ENCODE measurements at places on chromosomes 11 and 22.
A peak's percentile ranks its signal among the peaks of the same experiment; 100 is the strongest.

DNA sequence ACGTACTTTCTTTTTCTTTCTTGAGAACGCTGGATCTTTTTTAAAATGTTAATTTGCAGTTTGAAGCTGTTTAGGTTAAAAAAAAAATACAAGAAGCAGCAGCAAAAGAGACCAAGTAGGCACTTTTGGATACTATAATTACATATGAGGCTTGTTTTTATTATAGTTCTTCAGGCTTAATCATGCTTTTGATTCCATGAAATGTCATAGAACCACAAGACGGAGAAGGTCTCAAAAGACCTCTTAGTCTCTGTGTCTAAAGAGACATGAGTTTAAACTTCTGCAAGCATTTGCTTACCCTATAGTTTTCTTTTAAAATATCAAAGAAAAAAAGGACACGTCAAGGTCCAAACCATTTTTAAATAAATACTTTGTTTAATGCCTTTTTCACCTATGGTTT is 18.8 kb upstream of the MMP20 start:
- no peak for DNase-seq

GRCh38 chr11:3796346-3796745 is 1.0 kb downstream of the NUP98 start:
- no peak for DNase-seq

- DNase-seq, result no peak
These were observed 27.5 kb downstream of the OSBPL5 start for GRCh38 chr11:3137486-3138177.

- DNase-seq, result no peak
These were observed 327 bp upstream of the MED17 start for GRCh38 chr11:93783765-93784144.

GRCh38 chr11:33891714-33892327 is at the start of gene LMO2:
Gene LMO2, minus strand, starts transcription at chr11:33892076. Its CDS starts 22,360 bp downstream, at chr11:33869716.
- DNase-seq, result no peak

DNA sequence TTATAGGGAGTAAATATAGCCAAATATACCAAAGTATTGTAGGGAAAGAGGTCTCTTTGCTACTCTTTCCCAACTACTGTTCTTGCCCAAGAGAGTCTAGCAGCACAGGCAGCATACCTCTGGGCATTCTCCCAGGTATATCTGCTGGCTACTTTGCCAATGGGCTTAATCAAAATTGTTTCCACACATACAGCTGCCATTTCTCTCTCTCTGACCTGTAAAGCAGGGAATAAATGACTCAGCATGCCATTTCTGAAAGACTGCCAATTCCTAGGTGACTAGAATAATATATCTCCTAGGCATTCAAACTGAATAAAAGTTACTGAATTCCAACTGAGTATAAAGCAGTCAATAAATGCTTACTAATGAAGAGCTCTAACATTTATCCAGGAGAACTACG is 44.6 kb downstream of the RDX start:
- peak; percentile 11 for DNase-seq

DNA sequence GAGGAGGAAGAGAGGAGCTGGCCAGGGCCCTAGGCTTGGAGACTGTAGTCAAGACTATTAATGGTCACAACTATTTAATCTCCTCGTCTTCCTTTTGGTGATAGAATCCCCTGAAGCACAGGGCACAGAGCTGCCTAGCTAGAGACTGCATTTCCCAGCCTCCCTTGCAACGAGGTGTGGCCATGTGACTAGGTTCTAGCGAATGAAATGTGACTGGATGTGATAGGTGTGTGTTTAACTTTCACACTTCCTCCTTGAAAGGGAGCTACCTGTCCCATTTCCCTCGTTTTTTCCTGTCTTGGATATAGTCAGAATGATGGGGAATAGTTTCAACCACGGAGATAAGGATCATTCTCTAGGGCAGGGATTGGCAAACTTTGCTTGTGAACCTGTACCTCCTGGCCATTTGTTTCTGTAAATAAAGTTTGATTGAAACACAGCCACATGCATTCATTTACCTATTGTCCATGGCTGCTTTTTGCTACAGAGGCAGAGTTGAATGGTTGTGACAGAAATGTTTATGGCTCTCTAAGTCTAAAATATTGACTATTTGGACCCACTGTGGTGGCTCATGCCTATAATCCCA is 313.5 kb downstream of the MIAT start:
- DNase-seq, result no peak

DNA sequence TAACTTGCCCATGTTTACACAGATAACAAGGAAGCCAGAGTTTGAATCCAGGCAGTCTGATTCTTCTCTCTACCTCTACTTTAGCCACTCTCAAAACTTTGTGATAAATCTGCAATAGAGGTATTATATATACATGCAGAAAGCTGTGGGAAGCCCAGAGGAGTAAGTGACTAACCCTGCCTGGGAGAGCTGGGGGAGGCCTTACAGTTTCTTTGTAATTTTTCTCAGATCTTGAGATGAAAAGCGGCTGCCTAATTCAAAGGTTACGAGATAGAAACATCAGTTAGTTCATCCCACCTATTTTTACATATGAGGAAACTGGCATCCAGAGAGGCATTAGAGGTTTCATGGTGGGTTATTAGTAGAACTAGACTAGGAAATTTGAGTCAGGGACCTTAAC is 4.9 kb downstream of the STIM1 start:
- DNase-seq, result no peak

- no peak for DNase-seq
These were observed 63.7 kb downstream of the DSCAML1 start for GRCh38 chr11:117733316-117733715.

GRCh38 chr11:116527180-116527991 is 245.4 kb downstream of the BUD13 start:
- no peak for DNase-seq

DNA sequence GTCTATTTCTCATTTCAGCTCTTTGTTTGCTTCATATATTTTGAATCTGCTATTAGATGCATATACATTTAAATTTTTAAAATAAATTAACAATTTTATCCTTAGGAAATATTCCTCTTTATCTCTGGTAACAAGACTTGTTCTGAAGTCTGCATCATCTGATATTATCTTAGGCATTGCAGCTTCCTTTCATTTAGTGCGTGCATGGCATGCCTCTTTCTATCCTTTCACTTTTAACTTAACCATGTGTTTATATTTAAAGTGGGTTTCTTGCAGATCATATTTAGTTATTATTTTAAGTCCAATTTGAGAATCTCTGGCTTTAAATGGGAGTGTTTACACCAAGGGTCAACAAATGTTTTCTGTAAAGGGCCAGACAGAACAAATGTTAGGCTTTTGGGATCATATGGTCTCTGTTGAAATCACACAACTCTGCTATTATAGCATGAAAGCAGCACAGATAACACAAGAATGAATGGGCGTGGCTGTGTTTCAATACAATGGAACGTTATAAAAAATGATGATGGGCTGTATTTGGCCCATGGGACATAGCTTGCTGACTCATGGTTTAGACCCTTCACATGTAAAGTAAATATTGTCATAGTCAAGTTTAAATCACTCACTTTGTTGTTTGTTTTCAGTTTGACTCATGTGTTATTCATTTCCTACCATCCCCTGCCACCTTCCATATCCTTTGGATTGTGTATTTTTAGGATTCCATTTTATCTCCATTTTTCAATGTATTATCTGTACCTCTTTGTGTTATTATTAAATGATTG is 83.9 kb upstream of the SNX19 start:
- peak; percentile 78 for DNase-seq

DNA sequence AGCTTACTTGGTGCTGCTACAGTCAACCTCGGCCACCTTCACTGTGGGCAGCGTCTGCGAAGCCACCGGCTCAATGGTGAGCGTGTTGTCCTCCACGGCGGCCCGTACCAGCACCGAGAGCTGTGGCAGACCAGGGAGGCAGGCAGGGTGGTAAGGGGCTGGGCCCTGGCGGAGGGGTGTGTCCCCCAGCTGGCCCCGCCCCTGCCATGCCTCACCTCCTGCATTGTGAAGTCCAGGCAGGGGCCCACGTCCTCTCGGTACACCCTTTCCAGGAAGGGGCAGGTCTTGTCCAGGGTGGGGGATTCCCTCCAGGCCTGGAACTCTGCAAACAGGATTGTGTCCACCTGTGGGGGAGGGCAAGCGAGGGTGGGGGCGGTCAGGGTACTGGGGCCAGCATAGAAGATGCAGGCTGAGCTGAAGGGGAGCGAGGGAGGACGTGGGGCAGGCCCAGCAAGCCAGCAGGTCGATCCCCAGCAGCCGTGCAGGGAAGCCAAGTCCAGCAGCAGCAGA is 12.8 kb downstream of the RAB3IL1 start:
- no peak for DNase-seq

DNA sequence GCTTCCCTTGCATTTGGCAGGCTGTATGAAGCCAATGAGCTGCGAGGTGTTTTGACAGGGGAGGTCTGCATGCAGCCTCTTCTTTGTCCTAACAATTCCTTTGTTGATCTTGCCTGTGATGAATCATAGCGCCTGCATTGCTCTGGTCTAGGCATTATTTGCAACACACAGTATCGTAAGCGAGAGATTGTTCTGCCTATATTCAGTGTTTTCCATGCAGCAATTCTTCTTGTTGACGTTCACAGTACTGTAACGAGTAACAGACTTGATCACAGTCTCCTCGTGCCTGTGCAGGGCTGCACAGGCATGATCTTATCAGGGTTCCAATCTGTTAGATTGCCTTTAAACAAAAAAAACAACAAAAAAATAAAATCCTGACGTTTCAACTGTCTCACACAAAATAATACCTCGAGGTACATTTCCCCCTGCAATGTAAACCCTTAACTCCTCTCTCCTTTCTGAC is 13.9 kb upstream of the ADSL start:
- DNase-seq, result no peak

- no peak for DNase-seq
These were observed 619.0 kb downstream of the OPCML start for GRCh38 chr11:132913295-132913694.

DNA sequence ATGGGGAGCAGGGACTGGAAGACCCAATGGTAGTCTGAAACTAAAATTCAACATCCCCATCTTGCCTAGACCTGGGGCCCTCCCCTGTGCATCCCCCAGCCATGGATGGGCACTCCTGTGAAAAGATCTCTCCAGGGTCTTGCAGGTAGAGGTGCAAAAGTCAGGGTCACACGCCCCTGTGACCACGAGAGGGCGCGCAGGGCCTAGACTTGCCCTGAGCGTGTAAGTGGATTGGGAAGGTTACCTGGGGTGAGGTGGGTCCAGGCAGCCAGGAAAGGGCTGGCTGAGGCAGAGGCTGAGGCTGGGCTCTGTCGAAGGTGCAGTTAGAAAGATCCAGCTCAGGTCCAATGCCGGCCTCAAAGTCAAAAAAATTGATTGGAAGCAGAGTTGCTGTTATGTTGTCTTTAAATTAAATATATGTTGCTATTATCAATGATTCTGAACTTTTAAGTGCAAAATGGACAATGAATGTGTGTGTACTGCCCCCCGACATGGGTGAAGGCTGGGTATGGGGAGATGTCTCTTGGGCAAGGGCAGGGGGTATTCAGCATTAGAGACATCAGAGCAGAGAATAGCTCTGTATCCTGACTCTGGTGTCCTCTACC is 4.8 kb upstream of the POU2F3 start:
- no peak for DNase-seq

DNA sequence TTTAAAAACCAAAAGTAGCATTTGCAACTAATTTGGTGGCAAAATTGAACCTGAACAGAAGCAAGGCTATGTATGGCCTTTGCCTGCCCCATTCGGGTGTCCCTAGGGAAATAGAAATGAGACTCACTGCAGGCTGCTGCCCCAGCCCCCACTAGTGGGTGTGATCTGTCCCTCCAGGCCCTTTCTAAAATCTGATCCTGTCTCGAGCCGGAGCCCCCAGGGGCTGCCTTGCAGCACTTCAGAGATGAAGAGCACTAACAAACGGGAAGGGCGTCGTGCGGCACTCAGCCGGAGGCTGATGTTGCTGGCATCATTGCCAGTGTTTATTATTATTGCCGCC is 43.2 kb downstream of the CD82 start:
- DNase-seq, result no peak

GRCh38 chr22:47367993-47368945 is 605.8 kb downstream of the TBC1D22A start:
- no peak for DNase-seq

- no peak for DNase-seq
These were observed 258.9 kb upstream of the ARHGAP20 start for GRCh38 chr11:110971140-110971539.

GRCh38 chr11:79055856-79056631 is 384.8 kb downstream of the TENM4 start:
- peak; percentile 92 for DNase-seq

DNA sequence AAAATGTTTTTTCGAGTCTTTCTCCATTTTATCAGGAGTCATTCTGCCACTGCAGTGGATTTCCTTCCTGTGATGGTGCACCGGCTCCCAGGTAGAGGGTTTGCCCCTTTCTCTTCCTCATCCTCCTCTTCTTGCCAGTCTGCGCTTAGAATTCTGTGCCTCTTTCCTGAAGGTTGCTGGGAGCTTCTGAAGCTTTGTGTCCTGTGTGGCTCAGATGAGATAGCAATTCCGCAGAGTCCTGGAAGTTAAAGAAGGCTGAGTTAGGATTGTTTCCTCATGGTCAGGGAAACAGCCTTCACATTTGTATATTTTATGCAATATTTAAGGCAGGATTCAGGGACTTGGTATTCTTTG is 264 bp downstream of the BCO2 start:
- no peak for DNase-seq

- no peak for DNase-seq
These were observed 59.7 kb upstream of the RAG2 start for GRCh38 chr11:36657610-36658267.

GRCh38 chr11:27216270-27217149 is 146.5 kb downstream of the CCDC34 start:
- DNase-seq, result no peak

DNA sequence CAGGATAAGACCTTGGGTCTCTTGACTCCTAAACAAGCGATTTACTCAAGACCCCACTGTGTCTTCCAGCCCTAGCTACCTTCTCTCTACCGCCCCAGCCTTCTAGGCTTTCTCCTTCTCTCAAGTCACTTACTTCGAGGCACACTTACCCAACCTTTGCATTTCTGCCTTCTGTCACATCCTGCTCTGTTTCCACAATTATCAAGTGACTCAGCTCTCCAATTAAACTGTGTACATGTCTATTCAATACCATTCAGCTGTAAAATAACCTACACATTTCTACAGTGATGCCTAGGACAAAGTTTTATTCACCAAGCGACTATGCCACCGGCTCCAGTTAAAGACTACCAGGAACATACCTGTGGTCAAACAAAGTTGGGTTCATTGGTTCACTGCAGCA is 69.0 kb downstream of the LARGE1 start:
- DNase-seq, result no peak

DNA sequence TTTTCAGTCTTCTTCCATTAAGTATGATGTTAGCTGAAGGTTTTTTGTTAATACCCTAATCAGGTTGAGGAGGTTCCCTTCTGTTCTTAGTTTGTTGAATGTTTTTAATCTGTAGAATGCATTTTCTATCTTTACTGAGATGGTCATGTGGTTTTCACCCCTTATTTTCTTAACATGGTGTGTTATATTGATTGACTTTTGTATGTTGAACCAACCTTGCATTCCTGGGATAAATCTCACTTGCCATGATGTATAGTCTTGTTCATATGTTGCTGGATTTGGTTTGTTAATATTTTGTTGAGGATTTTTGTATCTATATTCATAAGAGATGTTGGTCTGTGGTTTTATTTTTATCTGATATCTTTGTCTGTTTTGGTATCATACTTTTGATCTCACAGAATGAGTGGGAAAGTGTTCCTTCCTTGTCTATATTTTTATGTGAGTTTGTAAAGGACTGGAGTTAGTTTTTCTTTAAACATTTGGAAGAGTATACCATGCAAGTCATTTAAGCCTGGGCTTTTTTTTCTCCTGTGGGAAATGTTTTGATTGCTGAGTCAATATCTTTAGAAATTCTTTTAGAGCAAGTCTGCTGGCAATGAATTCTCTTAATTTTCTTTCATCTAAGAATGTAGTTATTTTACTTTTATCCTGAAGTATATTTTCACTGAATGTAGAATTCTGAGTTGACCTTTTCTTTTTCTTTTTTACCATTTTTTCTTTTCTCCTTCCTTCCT is 5.5 kb upstream of the P4HA3 start:
- no peak for DNase-seq
